ENCODE measurements at places on chromosomes 7 and 10.

DNA sequence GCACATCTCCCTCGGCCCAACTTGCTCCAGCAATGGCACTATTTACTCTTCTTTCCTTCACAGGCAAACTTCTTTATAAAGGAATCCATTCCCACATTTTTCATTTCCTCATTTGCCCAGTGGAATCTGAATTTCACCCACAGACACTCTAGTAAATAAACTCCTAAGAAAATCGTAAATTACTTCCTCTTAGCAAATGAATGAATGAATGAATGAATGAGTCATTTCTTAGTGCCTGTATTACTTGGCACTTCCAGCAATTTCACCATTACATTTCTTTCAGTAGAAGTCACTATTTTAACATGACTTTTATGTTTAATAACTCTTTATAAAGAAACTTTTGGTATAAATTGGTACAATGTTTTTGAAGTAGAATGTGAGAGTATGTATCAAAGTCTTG, 55.7 kb downstream of the DDC start:
- DNase-seq: no peak

DNA sequence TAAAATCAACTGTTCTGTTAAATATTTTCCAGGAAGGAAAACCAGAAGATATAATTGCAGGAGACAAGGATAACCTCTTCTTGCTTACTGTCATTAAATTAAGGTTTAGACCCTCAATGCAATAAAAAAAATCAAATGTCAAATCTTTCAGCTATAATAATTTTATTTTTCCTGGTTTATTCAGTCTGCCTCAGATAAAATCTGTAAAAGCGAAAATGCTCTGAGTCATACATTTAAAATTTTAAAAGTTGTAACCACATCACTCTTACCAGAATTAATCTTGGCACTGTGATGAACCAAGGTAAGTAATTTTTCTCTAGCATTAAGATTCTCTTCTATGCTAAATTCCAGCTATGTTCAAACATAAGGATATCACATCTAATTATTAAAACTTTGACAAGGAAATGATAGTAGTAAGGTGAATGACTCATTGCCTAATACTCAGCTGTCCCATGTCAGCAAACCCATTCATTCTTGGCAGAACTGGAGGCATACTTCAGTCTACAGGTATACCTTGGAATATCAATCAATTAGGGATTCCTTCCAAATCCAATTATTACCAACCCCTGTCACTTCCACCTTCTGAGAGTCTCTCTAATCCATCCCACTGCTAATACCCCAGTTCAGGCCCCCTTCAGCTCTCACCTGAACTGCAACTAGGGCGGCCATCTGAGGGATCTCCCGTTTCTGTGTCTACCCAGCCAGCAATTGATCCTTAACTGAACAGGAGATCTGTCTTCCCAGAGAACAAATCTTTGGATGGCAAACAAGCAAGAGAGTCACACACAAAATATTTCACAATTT, 434.1 kb downstream of the GRM8 start:
- DNase-seq: no peak

- no peak for DNase-seq
These were observed 396.2 kb downstream of the TYW1 start for GRCh38 chr7:67392596-67393438.

DNA sequence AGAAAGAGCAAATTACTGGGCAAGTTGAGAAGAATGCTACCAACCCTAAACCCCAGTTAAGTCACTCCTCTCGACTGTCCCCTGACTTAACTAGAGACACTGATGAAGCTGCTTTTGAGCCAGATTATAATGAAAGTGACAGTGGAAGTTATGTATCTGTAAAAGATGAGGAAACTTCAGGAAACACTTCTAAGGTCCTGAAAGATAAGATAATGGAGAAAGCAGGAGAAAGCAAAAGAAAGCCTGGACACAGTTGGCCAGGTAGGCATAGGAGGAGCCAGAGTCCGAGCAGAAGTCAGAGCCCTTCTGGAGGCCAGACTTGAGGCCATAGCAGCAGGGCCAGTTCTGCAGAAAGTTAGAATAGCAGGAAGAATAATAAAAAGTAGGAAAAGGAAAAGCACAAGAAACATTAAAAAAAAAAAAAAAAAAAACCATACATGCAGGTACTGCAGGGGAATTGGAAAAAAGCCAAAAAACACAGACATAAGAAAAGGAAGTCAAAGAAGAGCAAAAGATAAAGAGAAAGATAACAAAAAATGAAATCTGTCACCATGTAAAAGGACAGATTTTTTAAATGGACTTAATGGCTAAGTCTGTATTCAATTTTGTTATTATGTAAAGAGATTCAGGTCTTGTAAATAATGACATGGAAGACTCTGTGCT, 101.0 kb upstream of the KCNMA1 start:
- DNase-seq: no peak

DNA sequence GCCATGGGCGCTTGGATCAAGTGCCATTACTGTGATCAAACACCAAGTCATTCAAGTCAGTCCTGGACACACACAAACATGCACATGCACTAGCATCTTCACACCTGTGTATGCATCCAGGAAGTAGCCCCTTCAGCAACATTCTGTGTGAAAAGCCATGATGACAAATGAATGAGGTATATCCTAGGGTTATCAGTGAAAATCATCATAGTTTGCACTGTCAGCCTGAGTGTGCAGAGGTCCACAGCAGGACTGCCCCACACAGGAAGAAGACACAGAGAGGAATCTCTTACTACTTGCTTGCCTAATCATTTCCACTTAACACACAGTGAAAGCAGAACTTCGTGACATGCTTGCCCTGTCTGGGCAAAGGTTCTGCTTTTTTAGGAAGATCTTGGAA, 184.0 kb upstream of the ADO start:
- DNase-seq: no peak

DNA sequence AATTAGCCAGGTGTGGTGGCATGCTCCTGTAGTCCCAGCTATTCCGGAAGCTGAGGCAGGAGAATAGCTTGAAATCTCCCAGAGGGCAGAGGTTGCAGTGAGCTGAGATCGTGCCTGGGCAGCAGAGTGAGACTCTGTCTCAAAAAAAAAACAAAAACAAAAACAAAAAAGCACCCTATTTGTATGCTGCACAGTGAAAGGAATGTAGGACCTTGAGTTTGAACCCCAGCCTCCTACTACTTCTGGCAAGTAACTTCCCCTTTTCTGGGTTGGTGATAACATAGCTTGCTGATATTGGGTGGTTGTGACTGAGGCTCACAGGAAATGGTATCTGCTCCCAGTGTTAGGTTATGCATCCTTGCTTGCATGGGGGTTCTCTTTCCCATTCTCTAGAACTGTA, 205.3 kb downstream of the BUB3 start:
- no peak for DNase-seq

DNA sequence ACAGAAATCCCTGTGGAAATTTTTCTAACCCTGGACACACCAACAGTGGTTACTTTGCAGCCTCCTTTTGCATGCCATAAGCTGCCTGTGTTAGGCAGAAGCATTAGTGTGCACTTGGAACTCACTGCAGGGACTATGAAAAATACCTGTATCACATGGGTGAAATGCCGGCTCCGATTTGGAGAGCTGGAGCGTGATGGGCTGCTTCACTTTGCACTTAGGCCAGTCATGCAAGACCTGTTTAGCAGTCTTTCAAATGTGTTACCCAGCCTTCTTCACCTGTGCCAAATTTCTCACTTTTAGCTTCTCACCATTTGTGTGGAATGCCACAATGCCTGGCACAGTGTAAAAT, 11.3 kb downstream of the NCOA4 start:
- DNase-seq: no peak

DNA sequence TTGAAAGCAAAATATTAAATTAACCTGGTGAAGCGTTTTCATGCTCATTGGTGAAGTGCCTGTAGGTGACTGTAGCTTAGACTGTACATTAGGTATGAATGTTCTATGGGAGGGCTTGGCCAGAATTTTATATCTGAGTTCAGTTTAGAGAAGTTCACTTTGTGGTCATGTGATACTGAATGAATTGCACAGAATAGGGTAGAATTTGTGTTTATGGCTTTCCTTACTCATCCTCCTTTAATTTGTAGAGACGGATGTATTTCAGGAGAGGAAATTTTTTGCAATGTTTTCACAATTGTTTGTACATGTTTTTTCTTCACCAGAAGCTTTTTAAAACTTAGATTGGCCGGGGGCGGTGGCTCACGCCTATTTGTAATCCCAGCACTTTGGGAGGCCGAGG, 32.3 kb downstream of the REEP3 start:
- DNase-seq: no peak

- DNase-seq: peak; percentile 51
These were observed 82.5 kb upstream of the PCBD1 start for GRCh38 chr10:70970830-70971229.

GRCh38 chr7:147779949-147780348, 810.6 kb upstream of the C7orf33 start:
- DNase-seq: no peak

DNA sequence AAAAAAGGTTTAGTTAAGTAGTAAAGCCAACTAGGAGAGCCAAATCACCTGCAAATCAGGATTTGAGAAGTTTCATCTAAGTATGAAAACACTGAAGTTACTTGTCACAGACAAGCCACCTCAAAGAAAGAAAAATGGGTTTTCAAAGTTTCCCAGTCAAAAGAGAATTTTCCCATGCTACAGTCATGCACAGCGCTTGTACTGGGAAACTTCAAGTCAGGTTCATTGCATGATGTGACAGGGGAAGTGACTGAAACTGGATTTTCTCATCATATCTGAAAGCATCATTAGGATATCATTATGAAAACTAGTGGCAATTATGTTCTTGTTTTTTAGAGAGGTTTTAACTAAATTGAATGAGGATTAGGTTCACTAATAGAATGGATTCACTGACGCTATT, 167.0 kb downstream of the SGMS1 start:
- no peak for DNase-seq

- DNase-seq: peak; percentile 99
These were observed 23.8 kb upstream of the IFIT2 start for GRCh38 chr10:89278034-89278535.

DNA sequence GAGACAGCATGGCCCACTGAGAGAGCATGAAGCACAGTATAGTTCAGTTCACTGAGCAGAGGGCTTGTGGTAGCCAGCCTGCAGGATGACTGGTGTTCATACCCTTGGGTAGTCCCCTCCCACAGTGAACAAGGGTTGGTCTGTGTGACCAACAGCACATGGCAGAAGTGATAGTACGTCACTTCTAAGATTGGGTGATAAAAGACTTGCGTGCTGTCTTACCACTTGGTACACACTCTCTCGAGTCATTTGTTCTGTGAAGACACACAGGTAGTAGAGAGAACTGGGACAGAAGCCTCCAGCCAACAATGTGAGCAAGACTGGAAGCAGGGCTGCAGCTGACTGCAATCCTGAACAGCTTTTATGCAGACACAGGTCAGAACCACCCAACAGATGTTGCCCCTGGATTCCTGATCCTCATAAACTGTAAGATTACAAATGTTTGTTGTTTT, 14.6 kb downstream of the EPC1 start:
- DNase-seq: peak; percentile 36

GRCh38 chr10:21925851-21926250, 77.7 kb downstream of the DNAJC1 start:
- DNase-seq: no peak

GRCh38 chr7:44621034-44621749, 14.8 kb downstream of the OGDH start:
- no peak for DNase-seq

DNA sequence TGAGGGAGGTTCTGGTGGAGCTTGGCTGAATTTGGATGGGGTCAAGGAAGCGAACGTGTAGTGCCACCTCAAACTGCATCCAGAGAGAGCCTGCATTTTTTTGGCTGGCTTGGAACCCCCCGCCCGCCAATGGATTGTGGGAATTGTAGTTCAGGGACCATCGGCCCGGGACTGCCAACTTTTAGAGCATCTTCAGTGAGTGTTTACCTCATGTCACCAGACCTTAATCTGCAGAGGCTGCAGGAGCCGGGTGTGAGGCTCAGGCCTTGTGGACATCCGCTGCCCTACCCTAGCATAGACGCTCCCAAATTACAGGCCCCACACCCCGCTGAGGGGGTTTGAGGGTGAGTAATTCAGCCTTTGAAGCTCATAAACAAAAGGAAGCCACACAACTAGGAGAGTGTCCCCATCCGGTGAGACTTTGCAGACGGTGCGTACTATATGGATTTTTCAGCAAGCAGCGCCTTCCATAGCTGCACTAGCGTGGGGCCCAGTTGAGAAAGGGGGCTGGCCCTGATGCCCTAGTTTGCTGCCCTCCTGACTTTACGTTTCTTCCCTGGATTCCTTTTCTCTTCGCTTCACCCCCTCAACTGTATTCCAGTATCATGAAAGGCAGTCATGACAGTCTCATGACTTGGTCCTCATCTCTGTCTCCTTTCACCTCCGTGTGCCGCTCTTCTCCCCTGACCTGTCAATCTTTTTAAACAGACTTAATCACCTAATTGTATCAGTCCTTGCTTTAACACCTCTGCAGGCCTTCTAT, 717 bp downstream of the CNPY4 start:
- DNase-seq: no peak

DNA sequence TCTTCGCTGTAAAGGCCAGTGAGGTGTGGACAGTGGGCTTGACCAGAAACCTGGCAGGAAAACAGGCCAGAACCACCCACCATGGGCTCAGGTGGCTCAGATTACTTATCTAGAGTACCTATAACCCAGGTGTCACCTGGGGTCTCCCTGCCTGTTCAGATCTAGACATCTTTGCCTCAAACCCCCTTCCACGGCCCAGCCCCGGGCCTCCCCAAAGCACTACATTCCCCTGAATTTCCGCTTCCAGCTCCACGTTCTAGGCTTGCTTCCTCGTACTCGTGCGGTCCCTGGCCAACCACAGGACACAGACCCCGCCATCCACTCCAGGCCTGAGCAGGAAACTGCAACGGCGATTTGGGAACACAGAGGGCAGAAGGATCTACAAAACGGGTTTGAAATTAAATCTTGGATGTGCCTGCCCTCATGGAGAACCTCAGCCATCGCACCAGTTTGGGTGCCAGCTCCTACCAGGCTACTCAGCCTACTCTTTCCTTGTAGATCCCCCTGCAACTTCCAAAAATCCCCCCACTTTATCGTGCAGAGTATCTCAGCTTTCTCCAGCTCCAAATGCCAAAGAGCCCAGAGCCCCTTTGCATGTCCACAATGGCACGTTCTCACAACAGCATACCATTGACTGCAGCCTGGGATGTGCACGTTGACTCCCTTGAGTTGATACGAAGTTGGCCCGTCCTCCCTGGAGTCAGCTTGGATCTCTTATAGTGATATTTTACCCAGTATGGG, 62.7 kb upstream of the CACUL1 start:
- no peak for DNase-seq

DNA sequence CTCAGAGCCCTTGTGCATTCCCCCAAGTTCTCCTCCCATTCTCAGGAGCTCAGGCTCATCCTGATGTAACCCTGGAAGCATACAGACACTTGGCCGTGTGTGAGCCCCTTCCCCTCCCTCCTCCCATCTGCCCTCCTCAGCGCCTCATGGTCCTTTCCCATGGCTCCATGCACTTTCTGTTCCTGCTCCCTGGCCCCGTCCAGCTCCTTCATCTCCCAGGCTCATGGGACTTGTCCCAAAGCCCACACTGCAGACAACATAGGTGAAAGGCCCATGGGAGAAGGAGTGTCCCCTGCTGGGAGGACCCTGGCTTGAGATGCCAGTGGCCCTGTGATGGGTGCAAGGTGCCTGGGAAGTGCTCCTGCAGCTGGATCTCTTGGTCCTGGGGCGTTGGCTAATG, 24.2 kb upstream of the SLC29A3 start:
- DNase-seq: no peak

- no peak for DNase-seq
These were observed 81.9 kb upstream of the CALN1 start for GRCh38 chr7:72493850-72494661.

- no peak for DNase-seq
These were observed 151.1 kb downstream of the TMEM26 start for GRCh38 chr10:61302124-61302523.

- no peak for DNase-seq
These were observed 563.8 kb downstream of the PTPRN2 start for GRCh38 chr7:158023681-158024350.
